ENCODE measurements at places on chromosomes 3 and 15.

DNA sequence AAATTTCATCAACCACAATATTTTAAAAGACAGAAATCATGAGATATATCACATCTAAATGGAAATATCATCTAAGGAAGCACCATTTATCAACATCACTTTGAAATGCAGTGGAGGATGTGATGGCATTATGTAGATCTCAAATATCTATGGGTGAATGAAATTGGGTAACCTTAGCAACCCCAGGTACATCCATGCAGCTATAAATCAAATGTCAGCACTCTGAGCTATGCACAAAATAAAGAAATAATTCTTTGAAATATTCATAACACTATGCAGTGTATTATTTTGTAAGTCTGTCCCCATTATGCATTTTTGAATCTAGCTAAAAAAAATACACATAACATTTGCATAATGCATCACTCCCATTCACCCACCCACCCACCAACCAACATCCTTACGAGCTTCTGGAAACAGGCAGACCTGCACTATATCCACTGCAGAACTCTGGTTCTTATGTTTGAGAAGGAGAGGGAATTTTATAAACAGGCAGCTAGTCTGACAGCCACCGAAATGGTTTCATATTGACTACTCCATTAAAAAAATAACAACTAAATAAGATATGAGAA, 186.8 kb downstream of the SHOX2 start:
- no peak for DNase-seq

GRCh38 chr3:122589297-122589696, 11.8 kb downstream of the PARP15 start:
- no peak for DNase-seq

DNA sequence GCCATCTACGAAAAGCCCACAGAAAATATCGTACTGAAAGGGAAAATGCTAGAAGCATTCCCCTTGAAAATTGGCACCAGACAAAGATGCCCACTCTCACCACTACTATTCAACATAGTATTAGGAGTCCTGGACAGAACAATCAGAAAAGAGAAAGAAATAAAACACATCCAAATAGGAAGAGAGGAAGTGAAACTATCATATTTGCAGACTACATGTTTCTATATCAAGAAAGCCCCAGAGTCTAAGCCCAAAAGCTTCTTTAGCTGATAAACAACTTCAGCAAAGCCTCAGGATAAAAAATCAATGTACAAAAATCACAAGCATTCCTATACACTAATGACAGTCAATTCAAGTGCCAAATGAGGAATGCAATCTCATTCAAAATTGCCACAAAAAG, 15.6 kb downstream of the OR5K3 start:
- no peak for DNase-seq

GRCh38 chr3:143822374-143822773, 25.9 kb downstream of the SLC9A9 start:
- no peak for DNase-seq

DNA sequence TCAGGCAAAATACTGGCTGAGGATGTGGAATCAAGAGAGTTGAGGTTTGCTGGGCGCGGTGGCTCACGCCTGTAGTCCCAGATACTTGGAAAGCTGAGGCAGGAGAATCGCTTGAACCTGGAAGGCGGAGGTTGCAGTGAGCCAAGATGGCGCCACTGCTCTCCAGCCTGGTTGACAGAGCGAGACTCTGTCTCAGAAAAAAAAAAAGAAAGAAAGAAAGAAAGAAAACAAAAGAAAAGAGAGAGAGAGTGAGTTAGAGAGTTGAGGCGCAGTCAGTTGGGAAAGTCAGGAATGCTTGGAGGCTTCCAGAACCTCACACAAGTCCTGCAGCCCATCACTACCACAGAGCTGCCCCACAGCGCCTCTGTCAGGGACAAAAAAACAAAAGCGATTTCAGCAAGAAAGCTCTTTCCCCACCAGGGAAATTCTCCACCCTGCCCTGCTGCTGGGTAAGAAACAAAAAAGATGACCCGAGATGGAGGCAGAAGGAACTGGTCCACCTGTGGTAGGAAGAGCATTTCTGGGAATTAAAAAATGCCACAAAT, 13.8 kb downstream of the HDC start:
- DNase-seq = no peak

DNA sequence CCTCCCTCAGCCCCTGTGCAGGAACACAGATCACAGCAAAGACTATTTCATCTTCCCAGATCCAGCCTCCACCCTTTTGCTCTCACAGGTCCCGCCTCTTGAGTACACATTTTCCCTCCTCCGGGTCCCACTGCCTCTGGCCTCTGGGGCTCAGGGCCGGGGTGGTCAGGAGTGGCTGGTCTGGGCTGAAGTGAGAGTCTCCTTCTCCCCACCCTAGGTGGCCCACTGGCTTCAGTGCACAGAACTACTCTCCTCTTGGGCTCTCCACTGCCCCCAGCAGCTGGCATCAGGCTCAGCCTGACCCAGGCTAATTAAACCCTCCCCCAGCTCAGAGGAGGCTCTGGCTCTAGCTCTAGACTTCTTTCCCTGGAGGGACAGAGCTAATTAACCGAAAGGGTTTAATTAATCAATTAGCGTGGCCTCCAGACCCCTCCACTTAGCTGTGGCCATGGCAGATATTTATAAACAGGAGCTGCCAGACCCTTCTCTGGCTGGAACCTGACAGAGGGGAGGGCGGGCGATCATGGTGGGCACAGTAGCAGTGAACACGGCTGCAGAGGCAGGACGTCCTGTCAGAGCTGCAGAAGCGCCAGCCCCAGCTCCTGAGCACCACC, 15.1 kb downstream of the DUSP7 start:
- DNase-seq = peak; percentile 88

DNA sequence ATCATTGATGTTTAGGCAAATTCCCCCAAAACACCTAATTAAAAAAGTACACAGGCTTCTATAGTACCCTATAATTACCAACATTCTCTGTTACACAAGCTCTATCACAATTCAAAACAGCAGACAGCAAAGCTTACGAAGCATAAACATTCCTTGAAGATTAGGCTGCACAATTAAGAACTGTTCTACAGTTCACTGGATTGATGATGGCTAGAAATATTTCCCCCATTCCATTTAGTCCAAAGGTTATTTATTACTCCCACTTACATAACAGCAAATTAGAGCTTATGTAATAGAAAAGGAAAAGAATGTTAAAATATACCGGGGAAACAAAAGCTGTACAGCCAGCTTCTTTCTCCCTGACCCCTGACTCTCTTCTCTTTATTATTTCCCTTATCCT, 49.3 kb downstream of the UACA start:
- DNase-seq = no peak

DNA sequence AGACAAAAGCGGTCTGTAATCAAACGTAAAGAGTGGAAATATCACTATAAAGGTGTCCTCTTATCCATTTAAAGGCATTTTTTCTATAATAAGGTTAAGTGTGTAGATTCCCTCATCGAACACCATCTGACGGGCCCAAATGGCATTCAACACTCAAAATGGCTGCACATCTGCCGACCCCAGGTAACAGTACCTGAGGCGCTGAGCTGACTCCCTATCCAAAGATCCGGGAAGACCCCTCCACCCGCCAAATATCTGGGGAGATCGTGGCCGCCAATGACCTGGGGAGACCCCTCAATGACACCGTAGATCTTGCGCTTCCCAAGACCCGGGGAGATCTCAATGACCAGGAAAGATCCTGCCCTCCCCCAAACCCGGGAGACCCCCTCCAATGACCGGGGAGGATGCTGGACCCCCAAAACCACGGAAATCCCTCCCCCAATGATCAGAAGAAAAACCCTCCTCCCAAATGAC, 476 bp downstream of the IP6K2 start:
- no peak for DNase-seq

DNA sequence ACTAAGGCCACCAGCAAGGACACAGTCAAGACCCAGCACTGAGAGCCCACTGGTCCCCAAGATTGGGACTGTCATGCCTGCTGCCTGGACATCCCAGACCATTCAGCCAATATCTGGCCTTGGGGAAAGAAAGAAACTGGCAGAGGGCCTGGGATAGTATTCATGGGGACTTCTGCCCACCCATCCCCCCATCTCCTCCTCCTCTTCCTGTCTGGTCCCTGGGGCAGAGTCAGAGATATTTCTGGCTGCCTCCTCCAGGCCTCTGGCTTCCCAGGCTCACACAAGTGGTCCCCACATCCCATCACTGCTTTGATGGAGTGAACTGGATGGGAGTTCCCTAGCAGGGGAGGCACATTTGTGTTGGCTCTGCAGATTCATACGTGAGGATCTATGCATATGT, 4.2 kb upstream of the RASL12 start:
- no peak for DNase-seq

GRCh38 chr3:15051531-15051930, 13.6 kb downstream of the MRPS25 start:
- peak; percentile 81 for DNase-seq

All from 8988T (cell line).